ENCODE measurements at places on chromosomes 12 and 14.

GRCh38 chr12:121653999-121654398, 15.5 kb downstream of the MORN3 start:
- no peak for DNase-seq

- DNase-seq = no peak
Measured at GRCh38 chr12:54444206-54444605, 25.1 kb upstream of the ITGA5 start.

DNA sequence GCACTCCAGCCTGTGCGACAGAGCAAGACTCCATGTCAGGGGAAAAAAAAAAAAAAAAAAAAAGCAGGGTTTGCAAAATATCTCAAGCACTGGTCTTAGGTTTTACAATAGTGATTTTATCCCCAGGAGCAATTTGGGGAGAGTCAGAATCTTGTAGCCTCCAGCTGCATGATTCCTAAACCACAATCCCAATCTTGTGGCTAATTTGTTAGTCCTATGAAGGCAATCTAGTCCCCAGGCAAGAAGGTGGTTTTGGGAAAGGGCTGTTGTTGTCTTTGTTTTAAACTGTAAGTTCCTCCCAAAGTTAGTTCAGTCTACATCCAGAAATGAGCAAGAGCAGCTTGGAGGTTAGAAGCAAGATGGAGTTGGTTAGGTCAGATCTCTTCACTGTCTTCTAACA, 135.7 kb downstream of the PLXNC1 start:
- no peak for DNase-seq

DNA sequence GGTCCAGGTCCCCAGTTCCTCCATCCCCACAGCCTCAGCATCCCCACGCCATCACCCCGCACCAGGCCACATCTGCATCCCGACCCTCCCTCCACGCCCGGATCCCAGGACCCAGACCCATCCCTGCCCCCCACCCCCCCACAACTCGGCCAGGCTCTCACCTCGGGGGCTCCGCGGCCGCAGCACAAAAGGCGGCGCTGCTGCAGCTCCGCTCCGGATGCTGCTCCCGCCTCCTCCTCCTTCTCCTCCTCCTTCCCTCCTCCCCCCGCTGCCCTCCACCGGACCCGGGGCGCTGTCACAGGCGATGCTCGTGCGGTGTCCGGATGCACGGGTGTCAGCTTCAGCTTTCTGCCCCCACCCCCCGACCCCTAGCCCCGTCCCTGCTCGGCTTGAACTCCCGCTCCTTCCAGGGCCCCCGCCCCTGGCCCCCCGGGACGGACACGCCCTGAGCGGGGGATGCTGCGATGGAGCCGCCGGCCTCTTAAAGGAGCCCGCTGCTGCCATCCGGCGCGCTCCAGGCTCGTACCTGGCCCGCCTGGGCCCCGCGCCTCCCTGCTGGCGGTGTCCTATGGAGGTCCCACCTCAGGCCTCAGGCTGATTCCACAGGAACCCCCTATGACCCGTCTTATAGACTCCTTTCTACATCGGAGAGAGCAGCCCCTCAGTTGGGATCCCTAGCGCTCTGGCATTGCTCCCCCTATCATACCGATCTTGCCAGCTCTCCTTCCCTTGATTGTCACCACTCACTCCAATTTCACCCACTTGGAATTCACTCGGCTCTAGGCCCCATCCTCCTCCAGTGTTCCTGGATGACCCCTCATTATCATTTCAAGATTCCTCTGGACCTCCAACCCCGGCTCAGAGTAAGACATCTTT, at the start of gene MAP3K12:
MAP3K12 (minus strand) TSS at position 193 of the 876 bp plus-strand sequence. CDS start 12,067 bp downstream, outside the sequence.
- peak; percentile 26 for DNase-seq

- DNase-seq = no peak
Measured at GRCh38 chr14:56587701-56588100, 8.1 kb downstream of the TMEM260 start.

DNA sequence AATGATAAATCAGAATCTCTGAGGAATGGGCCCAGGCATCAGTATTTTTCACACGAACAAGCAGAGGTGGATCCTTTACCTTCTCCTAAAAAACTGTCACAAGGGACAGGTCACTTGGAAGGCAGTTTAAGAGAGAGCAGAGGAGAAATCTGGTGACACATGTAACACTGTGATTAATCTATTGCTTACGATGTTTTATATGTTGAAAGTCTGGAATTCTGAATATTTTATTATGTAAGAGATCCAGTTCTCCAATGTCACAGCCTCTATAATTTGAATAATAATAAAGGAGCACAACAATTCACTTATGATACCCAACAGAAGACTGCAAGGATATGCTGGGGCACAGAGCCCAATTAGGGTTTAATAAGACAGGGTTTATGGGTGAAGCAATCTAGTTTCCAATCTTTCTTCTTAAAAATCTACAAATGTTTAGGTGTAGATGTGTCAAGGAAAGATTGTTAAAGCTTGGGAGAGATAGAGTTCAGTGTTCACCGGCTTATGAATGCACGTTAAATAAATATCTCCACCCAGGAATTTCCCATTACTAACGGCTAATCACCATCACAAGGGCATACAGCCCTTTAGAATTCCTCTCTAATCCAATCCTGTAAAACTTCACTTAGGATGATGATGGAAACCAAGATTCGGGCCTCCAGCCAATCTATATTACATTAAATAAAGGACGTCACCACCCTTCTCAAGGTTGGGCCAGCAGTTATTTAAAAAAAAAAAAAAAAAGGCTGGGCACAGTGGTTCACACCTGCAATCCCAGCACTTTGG, 23.4 kb downstream of the DUSP16 start:
- DNase-seq = no peak

- DNase-seq = no peak
Measured at GRCh38 chr14:78627114-78627513, 456.9 kb downstream of the NRXN3 start.

GRCh38 chr12:19140381-19141236, 11.1 kb downstream of the PLEKHA5 start:
- no peak for DNase-seq

DNA sequence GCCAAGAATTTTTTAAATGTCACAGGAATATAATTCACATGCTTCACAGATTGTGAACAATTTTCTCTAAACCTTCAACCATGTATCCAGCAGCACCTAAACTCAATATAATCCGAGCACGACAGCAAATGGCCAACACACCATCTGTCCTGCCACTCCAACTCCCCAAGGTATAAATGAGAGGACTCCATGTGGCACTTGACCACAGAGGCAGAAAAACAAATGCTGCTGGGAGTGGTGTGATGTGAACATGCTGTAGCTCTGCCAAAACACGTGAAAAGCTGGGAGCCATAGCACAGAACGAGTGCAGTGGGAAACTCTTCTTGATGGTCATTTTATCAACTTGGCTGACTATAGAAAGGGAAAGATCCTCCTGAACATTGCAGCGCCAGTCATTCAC, 70.9 kb downstream of the LLPH start:
- no peak for DNase-seq

GRCh38 chr12:131849700-131850553, 21.7 kb downstream of the MMP17 start:
- DNase-seq = no peak

GRCh38 chr14:94867946-94868771, 98.2 kb upstream of the GSC start:
- no peak for DNase-seq

DNA sequence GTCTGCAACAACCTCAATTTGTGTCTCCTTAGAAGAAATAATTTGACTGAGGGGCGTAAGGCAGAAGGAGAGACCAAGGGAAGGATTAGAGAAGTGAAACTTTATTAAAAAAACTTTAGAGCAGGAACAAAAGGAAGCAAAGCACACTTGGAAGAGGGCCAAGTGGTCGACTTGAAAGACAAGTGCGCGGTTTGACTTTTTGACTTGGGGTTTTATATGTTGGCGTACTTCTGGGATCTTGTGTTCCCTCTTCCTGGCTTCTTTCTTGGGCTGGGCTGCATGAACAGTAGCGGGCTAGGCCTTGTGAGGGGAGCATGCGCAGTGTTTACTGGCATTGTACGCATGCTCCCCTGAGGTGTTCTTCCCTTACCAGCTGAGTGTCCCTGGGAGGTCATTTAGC, 369.3 kb upstream of the DCN start:
- no peak for DNase-seq

GRCh38 chr14:92413379-92413778, 90.4 kb downstream of the SLC24A4 start:
- no peak for DNase-seq

DNA sequence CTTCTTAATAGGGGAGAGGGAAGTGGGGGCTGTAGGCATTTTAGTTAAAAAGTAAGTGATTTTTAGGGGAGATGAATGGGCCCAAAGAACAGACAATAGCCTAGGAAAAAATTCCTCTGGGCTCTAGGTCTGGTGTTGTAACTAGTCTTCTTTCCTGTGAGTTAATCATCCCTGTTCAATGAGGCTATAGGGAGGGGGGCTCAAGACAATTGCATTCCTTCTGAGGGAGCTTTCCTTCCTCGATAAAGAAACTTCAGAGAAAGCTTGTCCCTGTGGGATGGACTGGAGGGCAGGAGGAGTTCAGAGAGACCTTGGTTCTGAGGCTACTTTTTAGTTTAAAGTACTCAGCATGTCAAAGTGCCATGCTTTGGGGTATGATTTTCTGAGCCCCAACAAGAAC, 127.2 kb downstream of the BBS10 start:
- no peak for DNase-seq

DNA sequence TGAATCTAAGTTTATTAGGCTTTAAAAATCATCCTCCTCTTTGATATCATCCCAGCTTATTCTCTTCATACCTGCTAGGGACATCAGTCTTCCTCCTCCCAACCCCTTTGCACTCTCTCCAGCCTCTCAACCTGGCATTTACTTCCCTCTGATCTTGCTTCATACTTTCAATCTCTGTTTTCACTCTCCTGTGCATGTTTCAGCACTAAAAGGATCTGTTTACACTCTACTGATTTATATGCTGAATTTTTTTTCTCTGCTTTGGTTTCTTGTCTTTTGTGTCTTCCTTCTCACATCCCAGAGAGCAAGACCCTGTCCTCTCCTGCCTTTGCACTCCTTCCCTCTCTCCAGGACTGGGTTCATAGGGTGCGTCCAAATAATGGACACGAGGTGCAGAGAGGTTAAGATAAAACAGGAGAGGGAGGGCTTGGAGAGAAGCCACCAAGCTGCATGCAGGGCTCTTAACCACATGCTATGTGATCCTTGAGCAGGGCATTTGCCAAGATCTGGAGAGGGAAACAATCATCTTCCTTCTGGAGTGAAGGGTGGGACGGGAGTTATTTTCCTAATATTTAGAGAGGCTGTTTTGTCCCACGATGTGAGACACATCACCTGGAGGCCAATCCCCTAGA, 3.0 kb upstream of the CISTR start:
- DNase-seq = no peak

DNA sequence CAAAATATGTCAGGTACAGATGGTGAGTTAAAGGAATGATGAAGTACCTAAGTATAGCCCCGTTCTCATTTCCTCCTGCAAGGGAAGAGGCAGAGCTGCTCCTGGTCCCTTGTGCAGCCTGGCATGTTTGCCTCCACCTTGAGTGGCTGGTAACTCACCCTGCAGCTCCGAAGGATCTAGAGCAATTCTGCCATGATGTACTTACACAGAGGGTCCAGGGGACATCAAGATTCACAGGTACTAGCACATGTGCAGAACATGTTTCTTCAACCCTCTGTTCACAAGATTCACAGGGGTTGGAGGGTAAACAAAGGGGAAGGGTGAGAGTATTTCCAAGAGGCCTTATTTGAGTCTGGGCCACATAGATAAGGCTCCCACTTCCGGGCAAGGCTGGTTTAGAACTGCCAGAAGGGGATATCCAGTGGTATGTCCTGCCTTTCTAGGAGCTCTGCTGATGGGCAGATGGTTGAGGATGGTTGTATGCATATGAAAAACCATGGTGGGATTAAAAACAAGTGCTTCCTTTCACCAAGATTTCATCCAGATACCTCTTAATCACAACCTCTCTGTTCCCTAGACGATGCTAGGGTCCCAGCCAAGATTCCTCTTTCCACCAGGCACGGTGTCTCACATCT, 7.7 kb downstream of the DCTN2 start:
- no peak for DNase-seq

GRCh38 chr12:120249875-120250795, 15.4 kb downstream of the PXN start:
- DNase-seq = no peak

- DNase-seq = peak; percentile 47
Measured at GRCh38 chr12:96434107-96434506, 33.9 kb upstream of the CDK17 start.

All from stimulated activated CD4-positive, alpha-beta T cell treated with anti-CD3 and anti-CD28 coated beads, TNF-alpha, amount 100 ng/mL, for 48 hours (primary cell).